Activated CD4-positive, alpha-beta T cell treated with anti-CD3 and anti-CD28 coated beads, Interleukin-2, amount 50 U/mL, for 16 hours (primary cell): ENCODE measurements at places on chromosomes 1 and 21.

DNA sequence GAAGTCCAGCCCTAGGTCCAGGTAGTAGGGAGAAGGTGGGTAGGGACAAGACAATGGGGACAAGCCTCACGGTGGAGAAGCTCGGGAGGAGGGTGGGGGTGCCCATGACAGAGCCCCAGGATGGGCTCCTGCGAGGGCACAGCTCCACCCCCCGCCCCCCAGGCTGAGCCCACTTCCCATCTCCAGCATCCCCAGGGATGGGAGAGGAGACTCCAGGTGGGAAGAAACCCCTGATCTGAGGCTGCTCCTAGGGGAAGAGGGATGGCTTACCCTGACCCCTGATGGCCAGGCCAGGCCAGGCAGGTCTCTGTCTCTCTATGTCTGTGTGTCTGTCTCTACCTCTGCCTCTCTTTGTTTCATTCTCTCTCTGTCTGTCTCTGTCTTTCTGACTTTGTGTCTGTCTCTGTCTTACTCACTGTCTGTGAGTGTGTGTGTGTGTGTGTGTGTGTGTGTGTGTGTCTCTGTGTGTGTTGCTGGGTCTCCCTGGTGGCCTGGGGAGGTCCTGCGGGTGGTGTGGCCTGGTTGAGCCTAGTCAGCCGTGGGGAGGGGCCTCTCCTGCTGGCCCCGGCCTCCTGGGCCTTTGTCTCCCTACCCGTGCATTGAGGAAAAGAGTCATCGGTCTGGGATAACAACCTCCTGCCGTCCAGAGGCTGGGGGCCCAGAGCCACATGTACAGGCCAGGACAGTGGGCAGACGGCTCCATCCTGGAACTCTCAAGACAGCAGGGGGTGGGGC is 45.7 kb downstream of the WNT9A start:
- DNase-seq: peak; percentile 8

- peak; percentile 55 for DNase-seq
Measured at GRCh38 chr1:5975133-5975880, 16.9 kb downstream of the NPHP4 start.

DNA sequence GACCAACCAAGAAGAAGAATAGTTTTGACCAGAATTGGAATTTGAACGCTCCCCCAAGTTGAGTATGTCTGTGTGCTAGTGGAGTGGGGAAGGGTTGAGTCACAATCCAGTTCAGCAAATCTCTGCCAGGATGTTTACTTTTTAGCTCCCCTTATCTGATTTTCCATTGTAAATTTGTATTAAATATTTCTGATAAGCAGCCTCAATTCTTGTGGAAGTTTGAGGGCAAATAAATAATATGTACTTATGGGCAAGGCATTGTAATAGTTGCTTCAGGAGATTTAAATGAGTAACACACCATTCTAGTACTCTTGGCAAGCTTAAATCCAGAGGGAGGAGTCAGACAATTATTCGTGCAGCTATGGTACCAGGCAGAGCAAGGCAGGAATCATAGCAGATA is 14.4 kb downstream of the CXADR start:
- DNase-seq: no peak

DNA sequence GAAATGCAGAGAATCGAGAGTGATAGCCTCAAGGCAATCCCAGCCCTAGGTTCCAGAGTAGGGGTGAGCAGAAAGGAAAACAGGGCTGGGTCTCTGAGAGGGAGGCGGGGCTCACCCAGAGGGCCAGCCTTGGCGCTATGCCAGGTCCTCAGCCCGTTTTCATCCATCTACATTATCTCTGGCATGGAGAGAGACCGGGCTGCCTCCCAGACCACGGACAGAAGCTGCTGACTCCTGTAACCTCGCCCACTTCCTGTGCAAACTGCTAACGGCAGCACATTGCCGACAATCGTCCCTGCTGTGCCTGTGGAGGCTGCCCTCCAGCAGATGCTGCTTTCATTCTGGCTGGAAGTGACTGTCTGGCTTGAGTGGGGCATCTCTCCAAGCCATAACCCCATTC is 569.1 kb downstream of the NPHP4 start:
- peak; percentile 11 for DNase-seq

GRCh38 chr1:197604302-197604701 is 171.0 kb downstream of the DENND1B start:
- DNase-seq: no peak

DNA sequence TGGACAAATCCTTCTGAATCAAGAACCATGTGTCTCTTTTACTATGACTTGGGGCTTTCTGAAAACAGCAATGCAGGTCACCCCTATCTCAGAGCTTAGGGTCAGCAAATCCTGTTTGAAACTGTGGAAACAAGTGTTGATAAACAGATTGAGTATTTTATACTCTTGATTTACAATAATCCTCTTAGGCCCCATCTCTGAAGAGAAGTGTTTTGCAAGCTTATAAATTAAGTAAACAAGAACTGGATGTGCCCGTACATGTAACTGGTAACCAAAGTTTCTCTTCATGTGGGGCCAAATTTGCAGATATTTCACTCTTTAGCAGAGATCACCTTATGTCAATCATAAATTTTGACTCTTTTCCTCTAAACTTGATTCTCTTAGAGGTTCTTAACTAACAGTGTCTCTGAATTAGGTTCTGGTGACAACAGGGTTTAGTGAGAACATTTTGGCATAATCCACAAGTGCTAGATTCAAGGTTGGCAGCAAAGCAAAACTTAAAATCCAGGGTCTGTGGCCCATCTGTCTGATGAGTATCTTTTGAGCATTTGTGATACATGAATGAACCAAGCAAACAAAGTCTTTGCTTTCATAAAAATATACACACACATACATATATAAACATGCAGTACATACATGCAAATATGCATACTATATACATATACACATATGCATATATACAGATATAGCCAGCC is 183.0 kb upstream of the HOOK1 start:
- no peak for DNase-seq

DNA sequence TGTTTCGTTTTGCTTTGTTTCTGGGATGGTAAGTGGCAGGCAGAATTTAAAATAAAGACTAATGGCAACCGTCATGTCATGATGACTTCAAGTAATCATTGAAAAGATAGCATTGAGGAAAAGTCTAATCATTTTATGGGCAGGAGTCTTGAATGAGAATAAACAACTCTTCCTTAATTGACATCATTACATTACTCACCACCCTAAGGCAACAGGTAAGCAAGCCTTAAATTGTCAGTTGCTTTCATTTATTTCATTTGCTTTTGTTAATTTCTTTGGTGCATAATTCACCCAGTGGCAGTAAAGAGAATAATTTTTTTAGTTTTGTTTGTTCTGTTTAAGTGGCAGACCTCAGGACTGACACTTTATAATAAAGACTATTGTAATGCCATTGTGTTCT is 669.0 kb downstream of the RWDD3 start:
- DNase-seq: no peak

GRCh38 chr1:93824834-93825233 is 54.2 kb downstream of the DNTTIP2 start:
- DNase-seq: no peak

- no peak for DNase-seq
Measured at GRCh38 chr1:246295968-246296367, 211.1 kb downstream of the SMYD3 start.

DNA sequence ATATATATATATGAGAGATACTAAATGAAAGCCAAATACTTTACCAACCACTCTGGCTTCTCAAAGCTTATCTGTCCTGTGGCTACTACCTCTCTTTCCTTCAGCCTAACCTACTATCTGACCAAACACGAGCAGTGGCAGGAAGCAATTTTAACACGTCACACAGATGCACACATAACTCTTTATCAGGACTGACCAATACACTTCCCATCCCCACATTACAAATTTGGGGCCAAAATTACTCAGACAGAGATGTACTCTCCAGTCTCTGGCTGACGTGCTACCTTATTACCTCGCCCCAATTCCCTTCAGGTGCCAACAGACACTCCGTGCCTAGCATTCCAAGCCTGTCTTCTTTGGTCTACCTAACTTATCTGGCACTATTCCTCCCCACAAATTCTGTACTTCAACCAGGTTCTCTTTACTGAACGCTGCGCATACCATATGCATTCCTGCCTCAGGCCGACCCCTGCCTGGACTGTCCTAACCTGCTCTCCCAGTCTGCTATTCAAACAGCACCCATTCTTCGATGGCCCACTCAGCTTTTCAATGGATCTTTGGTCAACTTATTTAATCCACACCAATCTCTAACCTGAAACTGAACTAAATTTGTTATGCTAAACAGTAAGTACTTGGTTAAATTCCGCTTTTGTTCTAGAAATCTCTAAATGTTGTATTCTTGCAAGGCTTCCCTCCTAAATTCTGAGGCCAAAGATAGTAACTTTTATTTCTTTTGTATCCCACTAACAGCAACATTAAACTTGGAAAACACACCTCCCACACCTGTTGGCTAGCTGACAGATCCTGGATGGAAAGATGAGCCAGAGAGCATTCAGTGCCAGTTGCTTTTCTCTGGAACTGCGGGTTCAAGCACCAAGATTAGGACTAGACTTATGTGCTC is 27.9 kb downstream of the RERE start:
- no peak for DNase-seq

DNA sequence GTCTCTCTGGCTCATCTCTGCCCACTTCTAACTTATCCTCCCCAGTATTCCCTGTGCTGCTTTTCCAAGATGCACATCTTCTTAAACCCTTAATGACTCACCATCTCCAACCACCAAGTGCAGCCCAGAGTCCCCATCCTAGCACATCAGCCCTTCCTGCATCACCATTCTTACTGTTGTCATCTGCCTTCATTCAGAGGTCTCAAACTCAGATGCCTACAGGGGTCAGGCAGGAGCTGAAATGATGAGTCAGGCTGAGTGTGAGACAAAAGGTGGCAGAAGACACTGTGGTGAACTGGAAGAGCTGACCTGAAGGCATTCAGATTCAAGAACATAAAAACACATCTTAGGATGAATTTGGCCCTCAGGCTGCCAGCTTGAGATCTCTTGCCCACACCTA is 34.6 kb downstream of the OLFML2B start:
- no peak for DNase-seq

DNA sequence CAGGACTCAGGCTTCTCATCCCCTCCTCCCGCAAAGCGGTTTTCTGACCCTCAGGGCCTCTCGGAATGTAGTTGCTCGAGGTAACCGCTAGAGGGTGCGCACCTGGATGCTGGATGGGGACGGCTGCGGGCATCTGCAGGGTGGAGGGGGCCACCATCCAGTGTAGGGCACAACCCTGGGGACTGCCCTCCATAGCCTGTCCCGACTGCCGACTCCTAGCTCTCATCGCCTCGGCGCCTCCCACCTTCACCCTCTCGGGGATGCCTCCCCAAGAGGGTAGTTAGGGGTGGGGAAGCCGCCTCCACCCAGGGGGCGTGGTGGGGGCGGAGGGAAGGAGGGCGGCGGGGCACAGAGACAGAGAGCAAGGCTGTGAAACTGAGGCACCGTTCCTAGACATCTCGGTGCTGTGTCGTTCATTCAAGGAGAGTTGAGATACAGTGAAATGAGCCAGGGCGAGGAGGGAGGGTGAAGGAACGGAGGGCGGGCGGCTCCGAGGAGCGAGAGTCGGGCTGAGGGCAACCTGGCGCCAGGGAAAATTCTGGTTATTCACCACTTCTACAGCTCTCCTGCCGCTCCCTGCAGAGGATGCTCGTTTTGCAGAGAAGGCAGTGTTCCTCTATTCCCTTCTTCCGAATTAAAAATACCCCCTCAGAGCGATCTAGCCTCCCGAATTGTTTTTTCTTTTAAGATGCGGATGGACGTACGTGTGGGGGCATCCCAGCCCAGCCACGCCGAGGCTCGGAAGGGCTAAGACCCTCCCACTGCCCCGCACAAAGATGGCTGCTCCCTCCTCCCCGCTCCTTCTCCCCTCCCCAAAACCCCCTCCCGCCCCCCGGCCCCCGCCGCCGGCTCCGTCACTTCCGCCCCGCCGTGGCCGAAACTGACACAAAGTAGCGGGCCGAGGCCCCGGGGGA is at the start of gene ATP8B2:
ATP8B2 (plus strand) TSS at position 857 of the 914 bp plus-strand sequence. CDS start 2,617 bp downstream, outside the sequence.
- DNase-seq: peak; percentile 88

DNA sequence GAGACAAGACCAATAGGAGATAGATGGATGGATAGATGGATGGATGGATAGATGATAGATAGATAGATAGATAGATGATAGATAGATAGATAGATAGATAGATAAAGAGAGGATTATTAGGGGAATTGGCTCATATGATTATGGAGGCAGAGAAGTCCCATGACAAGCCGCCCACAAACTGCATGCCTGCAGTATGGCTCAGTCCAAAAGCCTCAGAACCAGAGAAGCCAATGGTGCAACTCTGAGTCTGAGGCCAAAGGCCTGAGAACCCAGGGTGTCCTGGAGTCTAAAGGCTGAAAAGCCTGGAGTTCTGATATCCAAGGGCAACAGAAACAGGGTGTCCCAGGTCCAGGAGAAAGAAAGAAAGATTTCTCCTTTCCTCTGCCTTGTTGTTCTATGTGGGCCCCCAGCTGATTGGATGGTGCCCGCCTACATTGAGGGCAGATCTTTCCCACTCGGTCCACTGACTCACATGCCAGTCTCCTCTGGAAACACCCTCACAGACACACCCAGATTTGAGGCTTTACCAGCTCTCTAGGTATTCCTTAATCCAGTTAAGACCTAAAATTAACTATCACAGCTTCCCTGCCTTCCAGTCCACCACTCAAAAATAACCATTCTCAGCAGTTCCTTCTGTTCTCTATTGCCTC is 39.6 kb upstream of the IRF2BP2 start:
- no peak for DNase-seq

DNA sequence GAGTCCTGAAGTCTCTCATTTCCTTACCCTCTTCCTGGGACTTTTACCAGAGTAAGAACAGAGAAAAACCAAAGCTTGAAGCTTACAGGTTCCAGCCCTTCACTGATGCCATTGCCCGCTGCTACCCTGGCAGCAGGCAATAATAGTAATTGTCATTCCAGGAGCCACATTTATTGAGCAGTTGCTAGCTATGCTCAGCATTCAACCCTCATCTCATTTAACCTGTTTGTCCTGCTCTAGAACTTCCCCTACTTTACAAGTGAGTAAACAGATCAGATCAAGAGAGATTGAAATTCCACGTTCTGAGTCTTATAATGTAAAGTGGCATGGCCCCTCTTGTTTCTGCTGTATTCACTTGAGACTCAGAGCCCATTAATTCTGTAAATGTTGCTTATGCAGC is 80.4 kb downstream of the ATP1A1 start:
- DNase-seq: no peak
